ENCODE measurements at places on chromosomes 7 and 10.

DNA sequence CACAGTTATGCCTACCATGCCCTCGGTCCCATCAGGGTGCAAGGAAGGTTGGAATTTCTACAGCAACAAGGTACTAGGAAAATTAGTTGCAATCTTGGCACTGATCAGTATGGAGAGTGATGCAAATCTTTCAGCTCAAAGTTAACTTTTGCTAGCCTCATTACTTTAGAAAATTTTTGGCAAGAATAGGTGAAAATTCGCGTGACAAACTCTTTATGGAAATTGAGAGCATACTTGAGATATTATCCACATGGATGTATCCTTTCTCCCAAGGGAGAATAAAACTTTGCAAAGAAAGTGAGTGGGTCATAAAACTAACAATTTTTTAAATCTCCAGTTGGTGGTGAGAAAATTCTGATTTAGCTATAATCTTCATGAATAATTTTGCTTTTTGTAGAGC, 71.1 kb upstream of the SLC39A12 start:
- DNase-seq: no peak

GRCh38 chr10:61903221-61903927, 1.9 kb downstream of the ARID5B start:
- peak; percentile 42 for DNase-seq

- no peak for DNase-seq
Observed at GRCh38 chr10:114060456-114060855, 16.8 kb downstream of the ADRB1 start.

DNA sequence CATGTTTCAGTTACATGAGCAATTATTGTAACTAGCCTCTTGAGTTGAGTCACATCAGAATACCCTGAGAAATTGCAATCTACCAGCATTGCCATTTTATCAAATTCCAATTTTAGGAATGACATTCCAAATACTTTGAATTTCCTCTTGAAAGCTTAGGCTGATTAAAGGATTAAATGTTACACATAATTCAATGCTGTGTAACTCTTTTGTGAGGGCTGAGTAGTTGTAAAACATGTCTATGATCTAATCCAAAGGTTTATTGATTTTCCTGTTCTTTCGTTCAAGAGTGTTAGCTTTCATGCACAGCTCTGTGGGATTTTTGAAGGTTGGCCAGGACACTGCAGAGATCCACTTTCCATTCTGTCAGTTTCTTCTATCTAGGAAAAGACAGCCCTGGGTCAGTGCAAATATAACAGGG, 193.1 kb downstream of the SORCS1 start:
- DNase-seq: no peak

- no peak for DNase-seq
Observed at GRCh38 chr10:50452603-50453002, 171.2 kb downstream of the SGMS1 start.

- no peak for DNase-seq
Observed at GRCh38 chr7:71488308-71488707, 356.4 kb downstream of the GALNT17 start.

- DNase-seq: no peak
Observed at GRCh38 chr7:114181280-114181679, 233.3 kb upstream of the FOXP2 start.

DNA sequence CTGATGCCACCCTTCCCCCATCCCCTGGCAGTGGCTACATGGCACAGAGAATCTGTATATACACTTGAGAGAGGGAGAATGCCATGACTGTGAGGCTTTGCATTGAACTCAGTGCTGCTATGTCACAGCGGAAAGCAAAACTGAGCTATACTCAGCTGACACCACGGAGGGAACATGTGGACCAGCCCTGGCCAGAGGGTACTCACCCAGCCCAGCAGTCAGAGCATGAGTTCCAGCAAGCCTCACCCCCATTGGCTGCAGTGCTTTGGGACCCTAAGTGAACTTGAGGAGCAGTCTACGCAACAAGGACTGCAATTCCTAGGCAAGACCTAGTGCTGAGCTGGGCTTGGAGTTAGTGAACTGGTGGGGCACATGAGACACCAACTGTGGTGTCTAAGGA, 10.3 kb upstream of the AOC1 start:
- no peak for DNase-seq

DNA sequence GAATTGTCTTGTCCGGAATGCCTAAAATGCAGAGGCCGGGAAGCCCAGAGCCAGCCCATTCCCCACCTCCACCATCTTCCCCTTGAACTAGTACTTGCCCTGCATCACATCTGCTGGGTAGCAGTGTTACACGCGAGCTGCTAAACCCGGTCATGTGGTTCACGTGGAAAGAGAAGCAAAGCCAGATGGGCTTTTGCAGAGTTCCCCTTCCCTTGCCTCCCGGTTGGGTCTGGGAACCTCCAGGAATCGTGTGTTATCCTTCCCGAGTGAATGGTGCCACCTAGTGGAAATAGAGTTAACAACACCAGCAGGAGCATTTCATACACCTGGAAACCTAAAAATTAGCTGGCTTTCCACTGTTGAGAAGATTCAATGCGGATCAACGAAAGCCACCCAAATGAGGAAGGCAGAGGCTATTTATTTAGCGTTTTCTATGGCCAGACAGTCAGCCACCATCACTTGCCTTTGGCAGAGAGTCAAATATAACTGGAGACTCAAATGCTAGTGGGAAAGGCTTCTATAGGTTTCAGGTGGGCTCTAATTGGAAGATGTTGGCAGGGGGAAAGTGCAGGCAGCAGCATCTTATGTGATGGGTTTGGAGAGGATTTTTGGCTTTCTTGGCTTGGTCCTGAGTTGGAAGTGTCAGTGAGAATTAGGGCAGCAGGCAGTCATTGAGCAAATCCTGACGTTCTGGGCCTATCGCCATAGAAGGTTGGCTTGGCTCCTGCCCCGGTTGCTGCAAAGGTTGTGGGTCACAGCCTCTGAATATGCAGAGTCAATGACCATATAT, 12.9 kb upstream of the DENND2A start:
- DNase-seq: no peak
